Uterus (tissue), 4 donors: ENCODE measurements at places on chromosomes 13 and 19. TPM values are rescaled to one million over a fixed set of nuclear protein-coding genes. Genes with fewer than 3 reads are reported as not detected.

The MBD3L5 gene
- not detected for total RNA-seq

The CYP4F3 gene
- not detected for total RNA-seq

The ZNF492 gene
- total RNA-seq, result not detected

The ZNF208 gene
- total RNA-seq, result 2.3 TPM

The FCER2 gene
- not detected for total RNA-seq

DNA sequence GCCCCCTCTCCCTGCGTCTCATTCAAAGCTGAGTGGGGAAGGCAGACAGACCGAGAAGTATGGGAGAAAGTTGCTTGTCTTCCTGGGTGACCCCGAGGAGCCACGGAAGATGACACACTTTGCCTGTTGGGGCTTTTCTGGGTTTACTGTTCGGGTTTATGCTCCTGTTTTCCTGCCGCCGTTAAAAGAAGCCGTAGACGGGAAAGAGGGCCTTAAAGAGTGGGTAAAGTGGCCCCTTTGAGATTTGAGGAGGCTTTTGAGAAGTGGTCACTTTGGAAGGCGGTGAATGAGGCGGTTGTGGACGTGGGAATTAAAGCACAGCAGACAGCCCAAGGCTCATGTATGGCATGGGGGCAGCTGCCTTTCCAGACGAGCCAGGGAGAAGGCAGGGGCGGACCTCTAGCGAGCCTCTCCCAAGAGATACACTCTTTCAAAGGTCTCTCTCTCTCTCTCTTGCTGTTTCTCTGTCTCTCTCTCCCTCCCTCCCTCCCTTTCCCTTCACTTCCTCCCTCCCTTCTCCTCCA lies 493 bp upstream of the LHFPL6 start:
- DNase-seq, result peak; percentile 22
- peak overlapping the region; percentile 81 for H3K4me3 ChIP-seq
- no peaks in the 10 kb centered on the region for H3K4me1 ChIP-seq
- H3K36me3 ChIP-seq, result no peaks in the 10 kb centered on the region
- H3K27me3 ChIP-seq, result no peaks in the 10 kb centered on the region

DNA sequence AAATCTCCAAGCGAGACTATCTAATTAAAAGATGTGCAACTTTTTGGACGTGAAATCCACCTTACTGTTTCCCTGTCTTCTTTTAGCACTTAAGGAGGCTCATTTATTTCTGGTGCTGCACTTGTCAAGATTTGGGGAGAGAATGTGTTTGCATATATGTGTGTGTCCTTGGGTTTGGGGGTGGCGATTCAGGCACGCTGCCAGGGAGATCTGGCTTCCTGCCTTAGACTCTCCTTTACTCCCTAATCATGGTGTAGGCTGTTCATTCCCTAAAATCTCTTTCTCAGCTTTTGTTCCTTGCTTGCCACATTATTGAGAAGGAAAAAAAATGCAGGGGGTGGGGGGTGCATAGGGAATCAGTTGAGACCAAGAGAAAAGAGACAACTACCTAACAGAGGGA lies 271.2 kb downstream of the DCLK1 start:
- H3K36me3 ChIP-seq, result no peaks in the 10 kb centered on the region
- DNase-seq, result no peak
- peaks cover 21% of the 10 kb centered on the region for H3K4me1 ChIP-seq
- H3K27ac ChIP-seq, result peak overlapping the region; percentile 82
- H3K27me3 ChIP-seq, result no peaks in the 10 kb centered on the region

DNA sequence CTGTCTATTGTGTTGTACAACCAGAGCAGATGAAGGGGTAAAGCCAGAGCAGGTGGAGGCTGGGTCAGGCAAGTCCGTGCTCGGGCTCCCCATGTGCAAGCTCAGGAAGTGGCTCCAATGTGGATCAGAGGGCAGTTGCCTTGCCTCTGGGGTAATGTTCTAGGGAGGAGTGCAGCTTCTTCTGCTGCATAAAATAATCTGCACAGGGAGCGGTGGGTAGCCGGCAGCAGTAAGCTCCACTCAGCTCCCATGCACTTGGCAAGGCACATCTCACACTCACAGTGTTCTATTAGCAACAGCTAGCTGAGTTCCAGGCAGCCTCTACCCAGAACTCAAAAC lies 565.3 kb upstream of the SLITRK1 start:
- no peaks in the 10 kb centered on the region for H3K36me3 ChIP-seq
- no peak overlapping the region for H3K27ac ChIP-seq
- H3K4me1 ChIP-seq, result no peaks in the 10 kb centered on the region
- no peaks in the 10 kb centered on the region for H3K27me3 ChIP-seq

- no peak overlapping the region for H3K4me3 ChIP-seq
- no peak overlapping the region for H3K27ac ChIP-seq
- H3K4me1 ChIP-seq, result no peaks in the 10 kb centered on the region
- no peak for DNase-seq
- H3K36me3 ChIP-seq, result no peaks in the 10 kb centered on the region
- H3K27me3 ChIP-seq, result no peaks in the 10 kb centered on the region
Observed at GRCh38 chr13:53207556-53207955, 178.9 kb downstream of the OLFM4 start.

GRCh38 chr13:28401303-28402056 lies 93.4 kb downstream of the FLT1 start:
- no peak for DNase-seq
- H3K27ac ChIP-seq, result peak overlapping the region; percentile 35
- no peak overlapping the region for H3K4me3 ChIP-seq
- no peaks in the 10 kb centered on the region for H3K36me3 ChIP-seq
- H3K27me3 ChIP-seq, result no peaks in the 10 kb centered on the region
- H3K4me1 ChIP-seq, result no peaks in the 10 kb centered on the region

DNA sequence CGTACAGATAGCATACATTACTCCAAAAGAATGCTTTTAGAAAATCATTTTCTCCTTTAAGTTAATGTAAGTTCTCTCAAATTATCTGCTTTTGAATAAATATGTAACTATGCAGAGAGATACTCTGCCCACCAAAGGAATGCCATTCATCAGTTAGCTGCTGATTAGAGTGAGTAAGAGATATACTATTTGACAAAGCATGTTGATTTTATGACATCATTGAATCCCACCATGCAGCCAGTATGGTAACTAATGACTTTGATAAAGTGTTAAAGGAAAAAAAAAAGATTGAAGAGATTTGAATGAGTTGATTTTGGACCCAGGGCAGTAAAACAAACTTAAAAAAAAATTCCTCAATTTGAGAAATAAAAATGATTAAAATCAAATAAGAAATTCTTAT lies 521.5 kb downstream of the SLITRK6 start:
- no peaks in the 10 kb centered on the region for H3K4me1 ChIP-seq
- no peak overlapping the region for H3K27ac ChIP-seq
- H3K36me3 ChIP-seq, result no peaks in the 10 kb centered on the region
- no peaks in the 10 kb centered on the region for H3K27me3 ChIP-seq
- H3K4me3 ChIP-seq, result no peak overlapping the region

DNA sequence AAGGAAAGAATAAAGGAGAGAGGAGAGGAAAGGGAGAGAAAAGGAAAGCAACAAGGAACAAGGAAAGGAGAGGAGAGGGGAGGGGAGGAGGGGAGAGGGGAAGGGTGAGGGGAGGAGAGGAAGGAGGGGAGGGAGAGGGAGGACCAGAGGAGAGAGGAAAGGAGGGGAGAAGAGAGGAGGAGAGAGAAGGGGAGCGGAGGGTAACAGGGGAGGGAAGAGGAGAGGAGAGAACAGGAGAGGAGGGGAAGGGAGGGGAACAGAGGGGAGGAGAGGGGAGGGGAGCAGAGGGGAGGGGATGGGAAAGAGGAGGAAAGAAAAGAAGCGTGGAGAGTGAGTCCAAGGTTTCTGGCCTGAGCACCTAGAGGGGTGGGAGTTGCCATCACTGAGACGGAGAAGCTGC lies 26.7 kb downstream of the FAAP24 start:
- no peaks in the 10 kb centered on the region for H3K36me3 ChIP-seq
- H3K4me3 ChIP-seq, result no peak overlapping the region
- H3K4me1 ChIP-seq, result no peaks in the 10 kb centered on the region
- no peak for DNase-seq

GRCh38 chr19:49570138-49570856 lies 10.1 kb downstream of the NOSIP start:
- no peaks in the 10 kb centered on the region for H3K27me3 ChIP-seq
- H3K27ac ChIP-seq, result peak overlapping the region; percentile 15
- H3K36me3 ChIP-seq, result no peaks in the 10 kb centered on the region
- peaks cover 4% of the 10 kb centered on the region for H3K4me1 ChIP-seq
- no peak overlapping the region for H3K4me3 ChIP-seq

GRCh38 chr19:38457202-38457601 lies 23.7 kb downstream of the RYR1 start:
- no peak overlapping the region for H3K27ac ChIP-seq
- no peak for DNase-seq
- H3K4me3 ChIP-seq, result no peak overlapping the region

DNA sequence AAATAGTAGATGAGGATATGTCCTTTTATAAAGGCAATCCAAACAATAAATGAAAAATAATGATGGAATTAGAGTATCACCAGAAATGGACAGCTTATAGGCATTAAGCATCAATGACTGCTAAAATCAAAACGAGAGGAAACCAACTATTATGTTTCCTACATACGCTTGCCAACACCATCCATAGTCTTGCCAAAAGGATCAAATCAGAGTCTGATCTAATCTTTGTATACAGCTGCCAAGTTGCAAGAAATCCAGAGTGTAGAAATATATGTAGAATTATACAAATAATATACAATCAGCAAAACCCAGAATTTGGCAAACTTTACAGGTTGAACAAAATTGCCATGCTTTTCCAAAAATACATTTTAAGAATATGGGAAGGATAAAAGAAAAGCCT lies 1661.6 kb downstream of the SLITRK1 start:
- no peak for DNase-seq
- H3K4me3 ChIP-seq, result no peak overlapping the region
- no peaks in the 10 kb centered on the region for H3K36me3 ChIP-seq
- H3K27me3 ChIP-seq, result no peaks in the 10 kb centered on the region
- H3K4me1 ChIP-seq, result no peaks in the 10 kb centered on the region

DNA sequence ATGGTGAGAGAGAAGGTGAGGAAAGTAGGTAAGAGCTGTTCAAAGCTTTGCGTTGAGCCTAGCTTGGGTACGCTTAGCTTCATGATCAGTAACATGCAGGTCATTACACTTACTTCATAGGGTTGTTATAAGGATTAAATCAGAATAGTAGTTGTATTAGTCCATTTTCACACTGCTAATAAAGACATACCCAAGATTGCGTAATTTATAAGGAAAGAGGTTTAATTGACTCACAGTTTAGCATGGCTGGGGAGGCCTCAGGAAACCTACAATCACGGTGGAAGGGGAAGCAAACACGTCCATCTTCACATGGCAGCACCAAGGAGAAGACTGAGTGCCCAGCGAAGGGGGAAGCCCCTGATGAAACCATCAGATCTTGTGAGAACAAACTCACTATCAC lies 21.9 kb downstream of the GPALPP1 start:
- no peak overlapping the region for H3K27ac ChIP-seq
- DNase-seq, result no peak
- H3K4me1 ChIP-seq, result no peaks in the 10 kb centered on the region
- H3K4me3 ChIP-seq, result no peak overlapping the region

DNA sequence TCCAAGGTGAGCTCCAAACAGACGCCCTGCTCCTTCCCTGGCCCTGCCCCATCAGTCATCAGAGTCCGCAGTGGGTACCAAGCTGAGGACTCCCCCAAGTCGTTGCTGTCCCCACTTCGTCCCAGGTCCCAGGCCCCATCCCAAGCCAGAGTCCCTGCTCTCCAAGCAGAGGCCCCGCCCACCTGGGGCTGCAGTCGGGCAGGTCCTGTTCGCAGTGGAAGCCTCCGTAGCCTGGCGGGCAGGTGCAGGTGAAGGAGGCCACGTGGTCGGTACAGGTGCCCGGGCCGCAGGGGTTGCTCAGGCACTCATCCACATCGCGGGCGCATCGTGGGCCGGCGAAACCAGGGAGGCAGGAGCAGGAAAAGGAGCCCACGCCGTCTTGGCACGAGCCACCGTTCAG lies 19.4 kb downstream of the NOTCH3 start:
- no peaks in the 10 kb centered on the region for H3K36me3 ChIP-seq
- no peak for DNase-seq
- H3K27ac ChIP-seq, result peak overlapping the region; percentile 14
- H3K4me3 ChIP-seq, result no peak overlapping the region

DNA sequence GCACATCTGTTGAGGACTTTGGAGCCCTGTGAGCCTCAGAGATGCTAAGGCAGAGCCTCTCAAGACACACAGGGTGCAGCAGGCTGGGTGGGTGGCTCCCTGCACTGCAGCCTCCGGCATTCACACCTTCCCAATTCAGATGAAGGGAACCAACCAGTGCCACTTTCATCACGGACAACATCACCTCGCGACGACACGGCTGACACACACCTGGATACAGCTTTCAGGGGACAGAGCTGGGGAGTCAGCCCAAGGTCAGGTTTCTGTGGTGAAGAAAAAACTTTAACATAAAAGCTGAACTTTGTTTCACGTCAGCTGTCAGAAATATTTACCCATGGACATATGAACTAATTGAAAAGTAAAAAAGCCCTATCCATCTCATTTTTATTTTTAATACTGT lies 24.9 kb upstream of the ARHGEF7 start:
- no peaks in the 10 kb centered on the region for H3K36me3 ChIP-seq
- H3K27me3 ChIP-seq, result no peaks in the 10 kb centered on the region
- H3K4me3 ChIP-seq, result no peak overlapping the region
- no peak for DNase-seq

DNA sequence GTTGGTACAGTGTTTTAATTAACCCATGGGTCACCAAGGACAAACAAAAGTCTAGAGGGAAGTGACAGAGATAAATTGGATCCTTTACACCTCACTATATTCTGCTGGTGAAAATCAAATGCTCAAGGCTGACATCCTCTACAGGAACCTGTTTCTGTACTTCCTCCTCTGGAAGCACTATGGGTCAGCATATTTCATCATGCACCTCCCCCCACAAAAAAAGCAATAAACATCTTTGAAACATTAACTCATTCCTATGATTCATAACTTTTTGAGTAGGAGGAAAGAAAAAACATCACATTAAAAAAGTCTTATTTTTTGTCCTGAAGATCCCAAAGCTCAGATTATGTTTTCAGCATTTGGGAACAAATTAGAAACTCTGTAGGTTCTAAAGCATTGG lies 588.3 kb upstream of the SGCG start:
- no peak overlapping the region for H3K4me3 ChIP-seq
- H3K27me3 ChIP-seq, result no peaks in the 10 kb centered on the region
- H3K4me1 ChIP-seq, result no peaks in the 10 kb centered on the region
- no peak overlapping the region for H3K27ac ChIP-seq

GRCh38 chr13:75685239-75685697 lies 49.1 kb downstream of the LMO7 start:
- H3K36me3 ChIP-seq, result no peaks in the 10 kb centered on the region
- no peak overlapping the region for H3K27ac ChIP-seq
- DNase-seq, result no peak
- H3K27me3 ChIP-seq, result no peaks in the 10 kb centered on the region
- H3K4me3 ChIP-seq, result no peak overlapping the region

- no peak overlapping the region for H3K4me3 ChIP-seq
- DNase-seq, result no peak
- H3K27me3 ChIP-seq, result no peaks in the 10 kb centered on the region
- H3K4me1 ChIP-seq, result no peaks in the 10 kb centered on the region
- H3K36me3 ChIP-seq, result no peaks in the 10 kb centered on the region
- no peak overlapping the region for H3K27ac ChIP-seq
Observed at GRCh38 chr19:31232871-31233270, 116.4 kb downstream of the TSHZ3 start.

DNA sequence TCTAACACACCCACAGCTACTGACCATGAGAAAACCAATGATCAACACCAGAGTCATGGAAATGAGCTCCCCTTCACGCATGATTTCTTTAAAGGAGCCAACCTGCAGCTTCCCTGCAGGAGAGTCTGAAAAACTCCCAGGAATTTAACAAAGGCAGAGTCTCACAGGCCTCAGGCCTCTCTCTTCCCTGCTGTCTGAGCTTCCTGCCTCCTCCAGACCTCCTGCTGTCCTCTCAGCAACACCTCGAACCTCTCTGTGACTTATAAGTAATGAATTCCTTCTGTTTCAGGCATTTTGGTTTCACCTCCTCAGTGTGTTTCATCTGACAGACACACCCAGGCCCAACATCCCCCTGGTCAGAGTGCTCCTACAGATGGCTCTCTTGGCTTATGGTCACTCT lies 1044.4 kb downstream of the UQCRFS1 start:
- H3K27ac ChIP-seq, result no peak overlapping the region
- H3K36me3 ChIP-seq, result no peaks in the 10 kb centered on the region
- no peaks in the 10 kb centered on the region for H3K27me3 ChIP-seq
- H3K4me3 ChIP-seq, result no peak overlapping the region
